Pancreas (tissue), 10 donors: ENCODE measurements at places on chromosomes 5 and 9. TPM values are rescaled to one million over a fixed set of nuclear protein-coding genes. Genes with fewer than 3 reads are reported as not detected.

Gene EGFLAM
- 2.4 TPM for polyA plus RNA-seq

Gene CDC23
- 4.8 TPM for polyA plus RNA-seq

Gene LHX6
- polyA plus RNA-seq: 1.5 TPM

Gene ARL14EPL
- polyA plus RNA-seq: not detected

Gene SPATA31E1
- 0.02 TPM for polyA plus RNA-seq

Gene PLK2
- 16.3 TPM for polyA plus RNA-seq

Gene C9orf50
- not detected for polyA plus RNA-seq

Gene TNFSF15
- polyA plus RNA-seq: 0.04 TPM

Gene ZFP2
- 3.2 TPM for polyA plus RNA-seq

Gene RNF180
- 3.0 TPM for polyA plus RNA-seq

Gene PCDHA7
- 0.49 TPM for polyA plus RNA-seq

Gene FABP6
- not detected for polyA plus RNA-seq

Gene PPP1R26
- polyA plus RNA-seq: 12.9 TPM

Gene DNAJB5
- polyA plus RNA-seq: 4.0 TPM

Gene PCDHGB3
- 0.59 TPM for polyA plus RNA-seq

Gene RXFP3
- 0.16 TPM for polyA plus RNA-seq

Gene CNTNAP3B
- polyA plus RNA-seq: 1.7 TPM

Gene EPB41L4B
- polyA plus RNA-seq: 36.8 TPM

Gene SLC25A46
- polyA plus RNA-seq: 12.2 TPM
